Fibroblast of skin of left biceps (primary cell): ENCODE measurements at places on chromosomes 5 and 9.

- no peak for DNase-seq
Observed at GRCh38 chr9:11135851-11136250, 523.0 kb upstream of the PTPRD start.

DNA sequence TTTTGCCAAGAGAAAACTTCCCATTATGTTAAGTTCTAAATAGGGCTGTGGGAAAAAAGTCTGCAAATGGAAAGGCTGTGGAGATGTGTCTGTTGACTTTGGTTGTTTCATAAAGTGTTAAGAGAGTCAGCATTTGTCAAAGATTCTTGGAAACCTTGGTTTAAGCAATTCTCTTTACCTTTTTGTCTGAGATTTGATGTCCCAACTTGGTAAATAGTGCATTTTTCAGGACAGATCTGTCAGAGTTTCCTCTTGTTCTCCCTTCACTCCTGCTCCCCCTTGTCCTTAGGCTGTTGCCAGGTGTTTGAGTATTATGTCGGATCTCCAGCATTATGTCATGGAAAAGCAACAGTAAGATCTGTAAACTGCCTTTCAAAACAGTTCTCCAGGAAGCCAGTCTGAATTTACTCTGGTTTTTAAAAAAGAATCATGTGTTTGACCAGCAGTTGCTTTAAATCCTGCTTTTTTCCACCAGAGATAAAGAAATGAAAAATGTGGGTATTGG, 79.1 kb upstream of the ADAMTSL1 start:
- DNase-seq, result no peak

DNA sequence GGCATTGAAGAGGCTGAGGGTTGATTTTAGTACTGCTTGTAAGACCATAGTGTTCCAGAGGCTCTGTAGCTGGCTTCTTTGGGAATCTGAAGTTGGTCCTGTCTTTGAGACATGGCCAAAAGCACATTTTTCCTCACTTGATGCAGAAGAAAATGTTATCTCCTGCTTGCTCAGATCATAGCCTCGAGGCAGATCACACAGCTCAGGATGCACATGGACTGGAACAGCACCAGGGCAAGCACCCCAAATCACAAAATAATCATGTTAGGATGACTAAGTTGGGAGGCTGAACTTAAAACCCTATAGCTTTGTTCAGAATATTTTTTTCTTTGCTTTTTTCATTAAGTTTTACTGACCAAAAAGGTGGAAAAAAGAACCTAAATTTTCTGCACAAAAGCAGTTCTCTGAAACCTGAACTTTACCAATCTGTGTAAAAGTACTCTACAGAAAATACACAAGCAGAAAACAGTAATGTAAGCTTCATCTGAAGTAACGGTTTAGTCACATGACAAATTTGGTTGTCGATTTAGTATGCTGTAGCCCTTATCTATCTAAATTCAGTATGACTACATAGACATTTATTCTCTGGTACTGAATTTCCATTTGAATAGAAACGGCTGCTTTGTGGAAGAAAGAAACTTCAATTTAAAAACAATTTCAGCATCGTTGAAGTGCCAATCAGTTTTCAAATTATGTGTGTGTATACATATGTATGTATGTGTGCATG, 3.4 kb downstream of the KLHL9 start:
- no peak for DNase-seq

DNA sequence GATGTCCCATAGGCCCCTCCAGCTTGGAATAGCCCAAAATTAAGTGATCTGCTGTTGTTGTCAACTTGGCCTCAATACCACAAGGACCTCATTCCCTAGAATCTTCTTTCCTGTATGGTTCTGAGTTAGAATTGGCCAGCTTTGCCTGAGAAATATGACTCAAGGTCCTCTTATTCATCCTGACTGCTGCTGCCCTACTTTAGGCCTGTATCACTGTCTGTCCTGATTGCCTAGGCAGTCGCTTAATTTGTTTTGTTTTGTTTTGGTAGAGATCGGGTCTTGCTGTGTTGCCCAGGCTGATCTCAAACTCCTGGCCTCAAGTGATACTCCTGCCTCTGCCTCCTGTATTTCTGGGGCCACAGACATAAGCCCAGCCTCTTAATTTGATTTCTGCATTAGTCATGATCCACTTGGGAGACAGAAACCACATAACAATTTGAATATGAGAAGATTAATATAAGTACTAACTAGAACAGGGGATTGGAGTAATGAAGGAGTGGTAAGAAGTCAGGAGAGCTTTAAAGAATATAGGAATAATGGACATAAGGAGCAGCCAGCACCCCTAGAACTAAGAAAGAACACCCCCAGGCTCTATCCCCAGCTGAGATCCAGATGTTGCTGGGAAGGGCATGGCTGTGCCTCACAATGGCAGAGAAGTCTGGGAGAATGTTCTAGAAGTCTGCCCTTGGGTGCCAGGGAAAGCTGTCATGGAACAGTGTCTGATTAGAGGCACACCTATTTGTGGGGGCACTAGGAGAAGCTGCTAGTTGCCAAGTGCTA, 4.6 kb downstream of the TEX53 start:
- DNase-seq, result no peak

DNA sequence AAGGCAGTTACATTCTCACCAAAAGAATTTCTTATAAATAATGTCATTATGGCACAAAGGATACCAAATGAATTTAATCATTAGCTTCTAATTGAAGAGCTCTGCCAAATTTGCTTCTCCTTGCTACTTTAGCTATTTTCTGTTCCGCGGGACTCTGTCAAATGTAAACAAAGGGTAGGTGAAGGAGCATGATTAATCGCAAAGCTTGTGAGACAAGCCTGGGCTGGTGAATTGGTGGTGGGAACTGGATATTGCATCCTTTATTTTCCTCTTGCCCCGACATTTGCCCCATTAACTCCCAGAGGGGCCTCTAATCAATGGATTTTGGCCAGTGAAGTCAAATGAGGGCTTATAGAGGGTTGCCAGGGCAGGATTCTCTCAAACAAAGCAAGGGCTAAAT, 234.2 kb upstream of the RFX3 start:
- no peak for DNase-seq

- DNase-seq, result no peak
Observed at GRCh38 chr9:134224127-134224526, 59.8 kb upstream of the RNU6ATAC start.

DNA sequence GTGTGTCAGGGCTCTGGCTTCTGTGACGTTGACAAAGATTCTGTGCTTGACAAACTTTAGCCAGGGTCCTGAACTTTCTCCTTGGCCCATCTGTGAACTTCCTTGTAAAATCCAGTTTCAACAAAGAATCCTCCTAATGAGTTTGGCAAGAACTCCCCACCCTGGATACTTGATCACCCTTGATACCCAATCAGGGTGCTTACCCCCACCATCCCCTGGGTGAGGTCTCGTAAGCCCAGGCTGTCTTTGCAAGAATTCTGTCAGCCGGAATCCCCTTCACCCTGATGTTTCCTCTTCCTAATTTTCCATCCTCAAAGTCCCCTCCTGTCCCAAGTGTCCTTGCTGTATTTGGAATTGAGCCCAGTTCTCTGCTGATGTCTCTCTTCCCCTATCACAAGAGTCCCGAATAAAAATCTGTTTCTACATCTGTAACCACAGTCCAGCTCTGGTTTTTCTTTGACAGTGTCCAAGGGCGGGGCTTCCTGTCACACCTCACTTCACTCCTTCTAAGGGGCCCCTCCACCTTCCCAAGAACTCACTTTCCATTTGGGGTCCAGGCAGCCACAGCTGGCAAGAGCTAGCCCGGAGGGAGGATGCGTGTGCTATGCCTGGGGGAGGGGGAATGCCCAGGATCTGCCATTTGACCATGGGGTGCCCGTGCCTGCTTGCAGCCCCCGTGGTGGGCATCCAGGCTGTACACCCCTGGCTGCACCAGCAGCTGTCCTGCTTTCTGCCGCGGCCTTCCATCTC, 2.7 kb upstream of the CARD19 start:
- no peak for DNase-seq

GRCh38 chr9:109717342-109717741, 62.7 kb upstream of the PALM2AKAP2 start:
- DNase-seq, result no peak

- no peak for DNase-seq
Observed at GRCh38 chr5:344668-345067, 23.2 kb downstream of the AHRR start.

DNA sequence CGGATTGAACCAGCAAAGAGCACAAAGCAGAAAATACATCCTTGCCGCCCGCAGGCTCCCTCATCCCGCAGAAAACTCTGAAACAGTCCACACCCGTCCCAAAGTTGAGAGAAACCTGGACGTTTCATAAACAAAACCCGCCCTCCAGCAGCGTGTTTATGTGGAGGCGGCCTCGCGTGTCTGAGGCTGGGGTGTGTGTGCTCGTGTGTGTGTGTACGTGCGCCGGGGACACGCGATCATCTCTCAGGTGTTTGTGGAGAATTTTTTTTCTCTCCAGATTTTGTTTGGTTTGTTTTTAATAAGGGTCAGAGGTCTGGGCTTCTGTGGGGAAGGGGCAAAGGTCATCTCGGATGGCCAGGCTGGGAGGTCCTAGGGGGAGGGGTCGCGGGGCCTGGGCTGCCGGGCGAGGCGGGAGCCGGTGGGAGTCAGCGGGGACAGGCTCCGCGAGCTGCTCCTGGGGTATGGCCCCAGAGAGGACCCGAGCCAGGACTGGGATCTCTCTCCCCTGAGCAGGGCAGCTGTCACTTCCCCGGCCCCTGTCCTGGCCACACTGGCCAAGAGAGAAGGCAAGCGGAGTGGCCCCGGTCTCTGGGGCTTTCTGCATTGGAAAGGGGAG, 206.4 kb downstream of the C9orf50 start:
- DNase-seq, result no peak

DNA sequence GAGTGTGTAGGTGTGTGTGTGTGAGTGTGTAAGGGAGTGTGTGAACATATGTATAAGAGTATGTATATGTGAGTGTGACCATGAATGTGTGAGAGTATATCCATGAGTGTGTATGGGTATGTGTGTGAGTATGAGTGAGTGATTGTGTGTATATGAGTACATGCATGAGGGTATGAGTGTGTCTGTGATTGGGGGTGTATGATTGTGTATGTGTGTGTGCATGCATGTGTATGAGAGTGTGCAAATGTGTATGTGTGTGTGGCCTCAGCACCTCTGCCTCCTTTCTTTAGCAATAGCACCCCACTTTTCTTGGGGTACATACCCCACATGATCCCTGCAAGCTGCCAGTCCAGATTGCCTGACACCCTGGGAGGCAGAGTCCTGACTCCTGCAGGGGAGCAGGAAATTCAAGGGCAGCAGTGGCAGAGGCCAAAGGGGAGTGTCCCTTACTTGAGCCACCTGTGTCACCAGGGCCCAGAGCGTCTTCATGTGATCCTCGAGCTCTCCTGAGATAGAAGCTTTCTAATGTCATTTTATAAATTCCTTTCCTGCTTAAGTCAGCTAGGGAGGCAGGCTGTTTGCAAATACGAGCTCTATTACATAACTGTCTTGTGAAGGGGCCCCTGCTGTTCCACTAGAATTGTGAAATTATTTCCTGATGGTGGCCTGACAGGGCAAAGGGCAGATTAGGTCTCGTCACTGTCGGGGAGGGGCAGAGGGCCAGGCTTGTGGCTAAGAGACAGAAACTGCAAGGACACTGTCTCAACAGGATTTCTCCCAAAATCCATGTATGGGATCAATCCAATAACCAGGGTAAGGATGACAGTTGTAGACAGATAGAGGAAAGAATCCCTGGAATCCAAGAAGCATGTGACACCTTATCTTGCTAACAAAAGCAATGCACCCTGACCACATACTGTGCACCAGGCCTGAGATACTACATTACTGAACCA, 389.1 kb downstream of the GADD45G start:
- no peak for DNase-seq

GRCh38 chr5:61746831-61747575, 414.9 kb downstream of the ZSWIM6 start:
- DNase-seq, result peak; percentile 42

- peak; percentile 5 for DNase-seq
Observed at GRCh38 chr9:128007566-128008138, 26.9 kb upstream of the EEIG1 start.

- DNase-seq, result peak; percentile 42
Observed at GRCh38 chr5:54217826-54218503, 92.4 kb downstream of the ARL15 start.

DNA sequence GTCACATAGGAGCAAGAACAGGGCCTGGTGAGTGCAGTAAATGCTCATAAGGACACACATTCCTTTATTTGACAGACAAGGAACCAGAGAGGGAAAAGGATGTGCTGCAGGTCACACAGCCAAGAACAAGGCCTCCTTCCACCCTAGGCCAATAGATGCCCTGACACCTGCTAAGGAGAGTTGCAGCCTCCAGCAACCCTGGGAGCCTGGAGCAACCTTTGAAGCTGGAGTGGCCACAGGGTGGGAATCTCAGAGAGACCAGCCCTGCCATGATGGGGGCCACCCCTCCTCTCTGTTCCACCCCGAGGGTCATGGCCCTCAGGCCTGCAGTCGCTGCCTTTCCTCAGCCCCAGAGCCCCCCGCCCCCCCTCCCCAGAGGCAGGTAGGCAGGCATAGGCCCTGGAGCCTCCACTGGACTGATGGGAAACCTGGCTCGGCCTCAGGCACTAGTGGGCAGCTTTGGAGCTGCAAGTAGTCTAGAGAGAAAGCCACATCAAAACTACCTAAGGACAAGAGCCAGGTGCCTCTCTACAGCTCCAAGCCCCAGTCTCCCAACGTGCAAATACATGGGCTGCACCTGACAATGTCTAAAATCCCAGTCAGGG, 116.1 kb upstream of the SPOCK1 start:
- no peak for DNase-seq

DNA sequence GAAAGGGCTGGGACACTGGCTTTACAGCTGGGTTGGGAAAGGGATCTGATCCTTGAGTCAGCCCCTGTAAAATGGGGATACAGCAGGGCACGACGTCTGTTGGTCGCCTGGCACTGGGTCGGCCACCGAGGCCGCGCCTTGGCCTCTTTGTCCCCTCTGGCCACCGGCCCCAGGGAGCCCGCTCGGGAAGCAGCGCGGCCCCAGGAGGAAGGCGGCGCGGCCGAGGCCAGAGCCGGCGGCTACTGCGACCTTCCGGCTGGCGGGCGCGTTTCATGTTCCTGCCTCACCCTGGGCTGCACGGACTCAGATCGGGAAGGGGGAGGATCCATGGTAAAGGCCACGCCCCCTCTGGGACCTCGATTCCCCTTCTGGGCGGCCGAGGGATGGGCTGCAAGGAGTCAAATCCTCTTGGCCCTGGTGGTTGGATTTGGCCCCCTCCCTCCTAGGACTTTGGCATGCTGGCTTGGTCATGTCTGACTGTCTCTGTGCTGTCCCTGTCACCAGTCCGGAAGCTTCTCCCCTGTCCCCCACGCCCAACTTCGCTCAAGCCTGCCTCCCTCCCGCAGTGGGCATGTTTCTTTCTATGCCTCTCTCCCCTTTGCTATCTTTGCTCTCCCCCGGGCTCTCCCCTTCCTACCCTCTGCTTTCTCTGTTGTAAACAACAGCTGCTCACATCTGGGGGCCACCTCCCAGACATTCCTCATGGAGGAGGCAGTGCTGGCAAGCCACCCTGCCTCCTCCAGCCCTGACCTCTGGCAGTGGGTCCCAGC, 25.8 kb downstream of the FPGS start:
- DNase-seq, result no peak

- no peak for DNase-seq
Observed at GRCh38 chr5:93748875-93749397, 7.5 kb upstream of the POU5F2 start.

DNA sequence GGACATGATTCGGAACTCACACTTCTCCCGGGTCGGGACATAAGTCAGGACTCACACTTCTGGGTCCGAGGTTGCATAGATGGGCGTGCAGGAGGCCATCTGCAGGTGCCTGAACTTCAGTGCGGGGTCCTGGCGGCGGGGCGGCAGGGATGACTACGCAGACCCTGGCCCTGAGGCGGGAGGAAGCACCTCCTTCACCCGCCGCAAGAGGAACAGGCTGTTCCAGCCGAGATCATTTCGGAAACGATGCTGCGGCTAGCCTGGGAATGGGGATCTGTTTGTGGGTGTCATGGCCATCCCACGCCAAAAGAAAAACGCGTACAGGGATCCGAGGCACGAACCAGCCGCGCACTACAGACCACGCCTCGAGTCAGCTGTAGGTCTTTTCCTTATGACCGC, 196.6 kb downstream of the TTLL11 start:
- DNase-seq, result no peak
